ENCODE measurements at places on chromosomes 1 and 21. TPM values are rescaled to one million over a fixed set of nuclear protein-coding genes. Genes with fewer than 3 reads are reported as not detected.

DNA sequence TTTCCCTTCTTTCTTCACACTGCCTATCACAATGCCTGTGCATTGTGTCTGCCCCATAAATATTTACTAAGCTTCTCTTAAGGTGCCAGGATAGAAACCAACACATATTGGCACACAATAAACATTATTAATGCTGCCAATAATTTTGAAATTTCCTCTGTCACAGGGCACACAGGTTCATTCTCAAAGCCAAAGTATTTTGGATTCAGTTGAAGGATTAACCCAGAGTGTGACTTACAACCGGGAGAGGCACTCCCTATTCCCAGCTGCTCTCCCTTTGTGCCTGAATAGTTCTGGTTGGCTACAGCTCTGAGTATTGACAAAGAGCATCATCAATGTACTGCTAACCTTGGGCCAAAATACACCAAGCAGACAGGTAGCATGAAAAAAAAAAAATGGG lies 46.6 kb upstream of the ATP1A1 start:
- DNase-seq, result no peak

- no peak for DNase-seq
Measured at GRCh38 chr1:147273409-147274336, 31.2 kb downstream of the CHD1L start.

- DNase-seq, result no peak
Measured at GRCh38 chr1:93807311-93807930, 71.6 kb downstream of the DNTTIP2 start.

C8B gene
- not detected for total RNA-seq

PLA2G2C gene
- not detected for total RNA-seq

DNA sequence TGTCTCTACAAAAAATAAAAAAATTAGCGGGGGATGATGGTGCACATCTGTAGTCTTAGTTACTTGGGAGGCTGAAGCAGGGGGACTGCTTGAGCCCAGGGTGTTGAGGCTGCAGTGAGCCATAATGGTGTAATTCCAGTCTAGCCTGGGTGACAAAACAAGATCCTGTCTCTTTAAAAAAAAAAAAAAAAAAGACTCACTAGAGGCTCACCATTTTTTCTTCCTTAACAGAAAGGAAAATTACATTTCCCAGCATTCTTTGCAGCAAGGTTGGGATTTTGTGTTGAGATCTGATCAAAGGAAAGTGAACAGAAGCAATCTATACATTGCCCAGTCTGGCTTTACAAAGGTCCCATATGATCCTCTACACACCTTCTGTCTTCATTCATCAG lies 21.5 kb downstream of the GFI1 start:
- DNase-seq, result no peak

DNA sequence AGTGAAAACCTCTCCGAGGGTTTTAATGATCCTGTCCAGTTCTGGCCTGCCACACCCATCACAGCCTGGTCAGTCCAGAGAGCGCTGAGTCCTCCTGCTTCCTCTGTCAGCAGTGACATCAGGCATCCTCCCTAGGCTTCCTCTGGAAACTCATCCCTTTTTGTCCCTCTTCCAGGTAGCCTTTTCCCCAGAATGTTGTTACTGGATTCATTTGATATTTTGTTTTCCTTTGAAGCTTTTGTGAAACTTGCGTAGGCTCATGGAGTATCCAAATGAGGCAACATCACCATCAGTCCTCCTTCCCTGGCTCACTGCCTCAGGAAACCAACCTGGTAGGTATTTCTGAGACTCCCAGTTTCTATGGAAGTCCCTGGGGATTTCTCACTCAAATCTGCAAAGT lies 27.0 kb upstream of the IGSF3 start:
- no peak for DNase-seq

OLIG1 gene
- not detected for total RNA-seq

DNA sequence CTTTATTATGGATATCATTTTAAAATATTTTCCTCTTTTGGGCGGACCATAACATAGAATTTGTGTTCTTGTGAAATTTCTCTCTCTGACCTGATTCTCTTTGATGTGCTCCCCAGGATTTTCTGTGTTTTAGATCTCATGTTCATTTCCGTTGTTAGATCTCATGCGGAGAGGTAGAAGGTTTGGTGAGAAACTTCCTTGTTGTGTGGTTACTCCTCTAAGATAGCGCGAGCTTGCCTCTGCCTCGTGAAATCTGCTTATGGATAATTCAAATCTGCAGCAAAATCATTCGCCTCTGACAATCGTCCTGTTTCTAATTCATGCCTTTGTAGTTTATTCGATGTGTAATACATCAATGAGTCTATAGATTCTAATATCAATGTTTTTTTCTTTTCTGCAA lies 580.4 kb downstream of the USP25 start:
- no peak for DNase-seq
